Activated naive CD8-positive, alpha-beta T cell treated with anti-CD3 and anti-CD28 coated beads, Interleukin-2, amount 10 ng/mL, durations not matched to agents 7 days and 5 days (primary cell): ENCODE measurements at places on chromosomes 3 and 15. TPM values are rescaled to one million over a fixed set of nuclear protein-coding genes. Genes with fewer than 3 reads are reported as not detected.

The GRAMD2A gene
- not detected for total RNA-seq

The BFSP2 gene
- not detected for total RNA-seq

GRCh38 chr3:25957026-25957425, 167.1 kb downstream of the OXSM start:
- no peak for DNase-seq

DNA sequence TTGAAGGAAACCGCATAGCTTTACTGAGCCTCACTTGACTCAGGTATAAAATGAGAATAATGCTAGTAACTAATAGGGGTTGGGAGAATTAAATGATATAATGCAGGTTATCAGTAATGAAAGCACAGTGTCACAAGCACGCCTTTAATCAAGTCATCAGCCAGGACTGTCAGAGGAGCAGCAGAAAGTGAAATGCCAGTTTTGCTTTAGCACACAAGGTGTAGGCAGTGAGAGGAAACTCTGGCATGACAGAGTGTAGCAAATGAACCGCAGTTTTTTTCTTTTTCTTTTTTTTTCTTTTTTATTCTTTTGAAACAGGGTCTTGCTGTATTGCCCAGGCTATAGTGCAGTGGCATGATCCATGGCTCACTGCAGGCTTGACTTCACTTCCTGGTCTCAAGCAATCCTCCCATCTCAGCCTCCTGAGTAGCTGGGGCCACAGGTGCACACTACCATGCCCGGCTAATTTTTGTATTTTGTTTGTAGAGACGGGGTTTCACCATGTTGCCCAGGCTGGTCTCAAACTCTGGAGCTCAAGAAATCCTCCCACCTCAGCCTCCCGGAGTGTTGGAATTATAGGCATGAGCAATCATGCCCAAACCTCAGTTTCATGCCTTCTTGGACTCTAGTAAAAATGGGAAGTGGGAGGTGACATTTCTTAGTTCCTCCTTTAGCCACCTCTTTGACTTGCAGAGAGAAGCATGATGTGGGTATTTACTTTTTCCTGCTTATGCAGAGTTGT, 9.7 kb upstream of the SCAANT1 start:
- DNase-seq = no peak

DNA sequence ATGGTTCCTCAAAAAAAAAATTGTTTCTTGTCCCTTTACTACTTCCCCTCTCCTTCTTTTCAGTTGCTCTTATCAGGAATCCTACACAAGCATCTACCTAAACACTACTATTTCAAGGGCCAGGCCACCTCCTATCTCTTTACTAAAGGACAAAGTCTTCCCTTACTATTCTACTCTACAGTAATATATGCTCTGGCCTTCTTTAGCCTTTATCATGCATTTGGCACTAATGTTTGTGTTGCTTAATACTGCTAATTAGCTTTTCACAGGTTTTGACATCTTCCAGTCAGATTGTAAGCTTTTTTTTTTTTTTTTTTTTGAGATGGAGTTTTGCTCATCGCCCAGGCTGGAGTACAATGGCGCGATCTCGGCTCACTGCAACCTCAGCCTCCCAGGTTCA, 5.3 kb downstream of the CEP19 start:
- DNase-seq = no peak
